NCI-H1930 (cell line): ENCODE measurements at places on chromosomes 3 and 15.

GRCh38 chr15:62428259-62428658 lies 263.2 kb upstream of the C2CD4B start:
- DNase-seq = no peak

DNA sequence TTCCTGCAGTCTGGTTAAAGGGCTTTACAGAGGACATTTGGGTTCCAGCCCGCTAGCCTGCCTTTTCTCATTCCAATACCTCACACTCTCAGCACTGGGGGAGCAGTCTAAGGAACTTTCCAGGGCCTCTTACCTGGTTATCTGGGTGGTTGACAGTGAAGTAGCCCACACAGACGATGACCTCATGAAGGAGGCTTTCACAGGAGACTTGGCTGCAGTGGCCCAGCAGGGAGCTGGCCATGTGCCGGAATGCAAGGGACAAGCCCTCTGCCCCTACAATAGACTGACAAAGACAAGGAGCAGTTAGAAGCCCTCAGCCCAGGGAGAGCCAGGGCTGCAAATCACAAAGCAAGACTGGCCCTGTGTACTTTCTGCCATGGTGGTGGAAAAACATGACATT lies 39.5 kb downstream of the ISL2 start:
- DNase-seq = no peak

DNA sequence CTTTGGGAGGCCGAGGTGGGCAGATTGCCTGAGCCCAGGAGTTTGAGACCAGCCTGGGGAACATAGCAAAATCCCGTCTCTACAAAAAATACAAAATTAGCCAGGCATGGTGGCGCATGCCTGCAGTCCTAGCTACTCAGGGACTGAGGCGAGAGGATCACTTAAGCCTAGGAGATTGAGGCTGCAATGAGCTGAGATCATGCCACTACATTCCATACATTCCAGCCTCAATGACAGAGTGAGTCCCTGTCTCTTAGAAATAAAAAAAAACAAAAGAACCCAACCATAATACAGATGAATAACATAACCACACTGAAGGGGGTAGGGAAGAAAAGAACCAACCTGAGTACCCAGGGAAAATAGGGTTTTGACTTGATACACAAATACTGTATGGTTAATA lies 19.7 kb upstream of the CGNL1 start:
- no peak for DNase-seq

GRCh38 chr3:56238299-56238698 lies 230.0 kb downstream of the ERC2 start:
- DNase-seq = no peak

GRCh38 chr3:192188218-192188835 lies 539.0 kb downstream of the FGF12 start:
- DNase-seq = no peak

DNA sequence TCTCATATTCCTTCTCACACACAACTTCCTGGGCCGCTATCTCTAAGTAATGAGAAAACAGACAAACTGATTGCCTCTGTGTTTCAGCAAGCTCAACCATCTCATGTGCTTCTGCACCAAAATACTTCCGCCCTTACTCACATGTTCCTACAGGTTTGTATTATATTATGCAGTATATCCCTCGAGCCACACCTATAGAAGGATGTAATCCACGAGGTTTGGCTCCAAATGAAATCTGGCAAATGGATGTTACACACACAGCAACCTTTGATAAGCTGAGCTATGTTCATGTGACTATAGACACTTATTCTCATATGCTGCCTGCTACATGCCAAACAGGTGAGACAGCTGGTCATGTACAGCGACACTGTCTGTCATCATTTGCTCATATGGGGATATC lies 22.6 kb downstream of the CCRL2 start:
- DNase-seq = no peak

DNA sequence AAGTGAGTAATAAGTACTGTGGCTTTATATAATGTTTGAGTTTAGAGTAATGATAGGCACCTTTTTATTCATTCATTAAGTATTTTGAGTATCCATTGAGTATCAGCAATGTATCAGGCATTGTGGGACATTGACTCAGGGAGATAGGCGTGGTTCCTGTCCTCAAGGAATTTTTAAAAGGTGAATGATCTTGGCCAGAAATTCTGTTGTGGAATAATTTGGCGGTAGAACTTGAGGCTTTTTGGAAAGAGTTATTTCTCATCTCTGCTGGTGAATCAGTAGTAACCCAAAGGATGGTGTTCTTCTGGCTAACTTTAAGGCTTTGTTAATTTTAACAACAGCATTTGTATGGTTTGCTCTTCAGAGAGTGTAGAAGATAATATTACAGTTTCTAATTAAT lies 2.0 kb downstream of the RAB7A start:
- DNase-seq = no peak

DNA sequence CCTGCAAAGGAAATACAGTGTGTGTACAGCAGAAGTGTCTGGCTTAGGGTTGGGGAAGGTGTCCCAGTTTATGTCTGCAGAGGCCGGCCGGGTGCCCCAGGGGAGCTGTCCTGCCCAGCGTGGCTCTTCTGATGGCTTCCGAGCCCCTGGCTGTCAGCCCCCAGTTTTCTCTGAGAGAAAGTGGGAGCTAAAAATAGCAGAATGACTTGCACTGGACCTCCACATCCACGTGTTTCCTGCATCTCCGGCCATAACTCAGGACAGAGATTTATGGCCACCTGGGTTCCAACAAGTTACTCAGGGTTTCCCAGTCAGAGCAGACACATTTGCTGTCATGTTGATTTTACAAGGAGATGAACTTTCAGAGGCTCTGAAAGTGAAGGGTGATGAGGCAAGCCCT lies 192.0 kb downstream of the ATP10A start:
- DNase-seq = no peak

GRCh38 chr3:111712294-111713167 lies 117.4 kb upstream of the ZBED2 start:
- no peak for DNase-seq

DNA sequence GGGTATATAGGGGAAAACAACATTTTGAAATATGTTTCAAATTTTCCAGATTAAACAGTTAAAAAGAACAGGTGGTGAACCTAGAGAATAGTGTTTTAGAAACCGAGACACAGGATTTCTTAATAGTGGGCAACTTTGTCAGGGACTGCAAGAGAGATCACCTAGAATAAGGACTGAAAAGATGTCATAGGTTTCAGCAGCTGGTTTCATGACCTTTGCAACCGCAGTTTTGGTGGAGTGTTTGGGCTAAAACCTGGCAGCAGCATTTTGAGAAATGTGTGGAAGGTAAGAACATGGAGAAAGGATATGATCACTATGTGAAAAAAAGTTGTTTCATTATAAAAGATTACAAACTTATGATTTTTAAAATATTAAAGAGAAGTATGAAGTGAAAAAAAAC lies 34.9 kb downstream of the PRKCI start:
- DNase-seq = no peak

DNA sequence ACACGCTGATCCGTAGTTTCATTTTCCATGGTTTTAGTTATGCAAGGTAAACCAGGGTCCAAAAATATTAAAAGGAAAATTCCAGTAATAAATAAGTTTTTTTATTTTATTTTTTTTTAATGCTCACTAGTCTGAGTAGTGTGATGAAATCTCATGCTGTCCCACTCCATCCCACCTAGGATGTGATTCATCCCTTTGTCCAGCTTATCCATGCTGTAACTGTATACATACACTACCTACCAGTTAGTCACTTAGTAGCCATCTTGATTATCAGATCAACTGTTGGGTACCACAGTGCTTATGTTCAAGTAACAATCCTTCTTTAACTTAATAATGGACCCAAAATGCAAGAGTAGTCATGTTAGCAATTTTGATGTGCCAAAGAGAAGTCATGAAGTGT lies 75.2 kb downstream of the ESYT3 start:
- no peak for DNase-seq

DNA sequence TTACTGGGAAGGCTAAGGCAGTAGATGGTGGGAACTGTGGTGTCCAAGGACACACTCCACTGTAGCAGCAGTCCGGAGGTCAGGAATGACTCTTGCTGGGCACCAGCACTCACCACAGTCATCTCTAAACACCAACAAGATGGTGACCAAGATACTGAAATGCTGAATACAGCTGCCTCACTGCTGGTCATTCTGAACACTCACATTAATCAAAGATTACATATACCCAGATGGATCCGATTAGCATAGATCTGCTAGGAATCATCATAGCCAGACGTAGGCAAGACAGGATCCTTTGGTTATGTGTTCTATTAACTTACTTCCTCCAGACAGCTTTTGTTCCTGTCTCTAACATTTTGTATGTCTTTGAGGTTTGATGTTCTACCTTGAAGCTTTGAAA lies 134.9 kb upstream of the BFSP2 start:
- DNase-seq = no peak

GRCh38 chr3:135762188-135762856 lies 203.2 kb upstream of the PPP2R3A start:
- no peak for DNase-seq

DNA sequence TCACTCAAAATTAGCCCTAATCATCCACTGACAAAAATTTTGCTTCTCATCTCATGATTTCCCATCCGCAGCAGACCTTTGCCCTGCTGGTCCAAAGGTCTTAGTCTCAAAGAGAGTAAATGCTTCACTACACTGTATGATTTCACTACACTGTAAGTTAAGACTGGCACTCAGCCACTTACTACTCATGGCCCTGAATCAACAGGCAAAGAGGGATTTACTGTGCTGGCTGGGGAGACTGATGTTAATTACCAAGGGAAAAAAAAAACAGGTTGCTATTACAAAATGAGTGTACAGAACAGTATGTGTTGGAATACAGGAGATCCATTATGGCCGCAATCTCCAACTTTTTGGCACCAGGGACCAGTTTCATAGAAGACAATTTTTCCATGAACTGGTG lies 214.8 kb downstream of the ZMAT3 start:
- DNase-seq = no peak

DNA sequence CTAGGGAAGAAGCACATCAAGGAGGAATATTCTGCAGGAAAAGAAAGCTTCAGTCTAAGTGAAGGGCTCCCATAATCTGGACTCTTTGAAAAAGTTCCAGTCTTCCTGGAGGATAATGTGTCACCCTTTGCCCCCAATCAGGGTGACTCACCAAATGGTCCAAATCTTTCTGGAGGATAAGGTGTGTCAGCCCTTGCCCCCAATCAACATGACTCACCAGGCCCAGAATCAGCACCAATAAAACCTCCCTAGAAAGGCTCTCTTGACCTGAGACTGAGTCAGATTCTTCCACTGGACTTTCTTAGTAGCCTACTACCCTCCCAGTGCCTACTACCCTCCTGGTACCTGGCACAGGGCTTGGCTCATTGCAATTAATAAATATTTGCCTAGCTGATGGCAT lies 9.5 kb upstream of the ARL14 start:
- DNase-seq = no peak

DNA sequence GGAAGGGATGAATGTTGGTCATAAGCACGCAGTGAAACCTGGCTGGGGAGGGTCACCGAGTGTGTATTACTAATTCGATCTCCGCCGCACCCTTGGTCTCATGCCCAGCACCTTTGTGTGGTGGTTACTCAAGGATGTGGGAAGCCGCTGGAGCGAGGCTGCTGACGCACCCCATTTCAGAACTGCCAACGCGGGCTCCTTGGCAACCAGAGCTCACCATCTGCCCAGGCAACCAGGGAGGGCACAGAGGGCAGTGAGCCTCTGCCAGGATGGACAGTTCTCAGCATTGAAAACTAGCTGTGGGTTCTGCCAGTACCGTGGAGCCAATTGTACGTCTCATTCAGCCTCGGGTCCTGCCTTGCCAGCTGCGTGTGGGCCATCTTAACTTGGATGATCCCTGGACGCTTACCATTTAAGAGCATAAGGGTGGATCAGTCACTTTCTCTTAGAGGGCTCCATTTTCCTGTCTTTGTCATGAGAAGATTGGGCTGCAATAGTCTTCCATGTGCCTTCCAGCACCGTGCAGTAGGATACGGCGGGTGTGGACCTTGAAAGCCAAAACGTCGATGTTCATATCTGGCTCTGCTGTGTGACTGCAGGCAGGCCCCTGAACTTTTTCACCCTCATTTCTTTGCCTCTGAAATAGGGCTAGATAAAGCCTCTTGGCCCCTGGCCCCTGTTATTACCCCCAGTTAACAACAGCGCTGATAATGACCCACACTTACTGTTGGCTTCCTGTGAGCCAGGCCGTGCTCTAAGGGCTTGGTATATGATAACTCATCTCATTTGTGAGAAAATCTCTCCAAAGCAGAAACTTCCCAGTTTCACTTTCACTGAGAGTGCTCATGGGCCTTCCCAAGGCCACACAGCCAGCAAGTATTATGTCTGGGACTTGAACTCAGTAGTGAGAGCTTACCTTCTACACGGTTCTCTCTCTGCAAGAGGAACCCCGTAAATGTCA lies 238.8 kb downstream of the OPA1 start:
- no peak for DNase-seq

- DNase-seq = no peak
Observed at GRCh38 chr3:150036780-150037179, 66.1 kb upstream of the PFN2 start.

- DNase-seq = no peak
Observed at GRCh38 chr3:18442756-18443664, 17.9 kb upstream of the SATB1 start.

- no peak for DNase-seq
Observed at GRCh38 chr3:95356764-95357501, 1294.1 kb downstream of the NSUN3 start.

DNA sequence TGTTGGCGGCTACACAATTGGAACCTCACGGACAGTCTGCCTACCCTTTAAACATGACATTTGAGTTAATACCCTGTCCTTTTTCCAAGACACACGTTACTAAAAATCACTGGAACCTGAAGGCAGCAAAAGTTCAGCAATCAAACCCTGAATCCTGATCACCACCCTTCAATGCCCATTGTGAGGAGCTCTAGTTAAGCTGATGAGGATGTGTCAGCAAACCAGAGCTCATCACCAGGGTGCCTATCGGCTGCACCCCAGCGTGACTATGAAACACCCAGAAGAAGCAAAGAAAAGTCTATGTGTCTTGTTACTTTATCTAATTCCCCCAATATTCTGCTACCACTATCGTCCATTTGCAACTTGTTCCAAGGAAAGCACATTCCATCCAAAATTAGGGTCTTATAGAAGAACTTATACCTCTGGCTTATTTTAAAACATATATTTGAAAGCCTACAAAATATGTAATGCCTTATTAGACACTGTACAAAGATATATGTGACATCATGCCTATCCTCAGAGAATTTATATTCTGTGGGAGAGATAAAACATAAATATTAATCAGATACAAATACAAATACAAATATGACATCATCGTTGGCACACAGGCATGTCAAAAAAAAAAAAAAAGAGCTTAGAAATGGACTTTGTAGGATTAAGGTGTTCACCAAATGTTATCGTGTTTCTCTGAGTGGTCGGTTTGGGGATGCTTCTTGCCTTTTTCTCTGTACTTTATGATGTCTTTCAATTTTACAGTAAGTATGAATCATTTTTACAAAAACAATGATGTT lies 219.7 kb upstream of the SETMAR start:
- DNase-seq = no peak

- no peak for DNase-seq
Observed at GRCh38 chr3:188900421-188900951, 271.3 kb upstream of the TPRG1 start.

GRCh38 chr3:144957398-144958101 lies 985.9 kb downstream of the DIPK2A start:
- no peak for DNase-seq
